ENCODE measurements at places on chromosomes 1 and 21.

DNA sequence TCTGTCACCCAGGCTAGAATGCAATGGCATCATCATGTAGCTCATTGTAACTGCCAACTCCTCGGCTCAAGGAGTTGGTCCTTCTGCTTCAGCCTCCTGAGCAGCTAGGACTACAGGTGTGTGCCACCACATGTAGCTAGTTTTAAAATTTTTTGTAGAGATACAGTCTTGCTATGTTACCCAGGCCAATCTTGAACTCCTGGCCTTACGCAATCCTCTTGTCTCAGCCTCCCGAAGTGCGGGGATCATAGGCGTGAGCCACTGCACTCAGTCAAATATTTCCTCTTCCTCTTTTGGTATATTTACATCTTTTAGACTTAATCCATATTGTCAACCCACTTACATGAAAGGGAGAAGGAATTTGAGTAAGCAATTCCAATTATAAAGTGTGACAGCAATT lies 121.1 kb downstream of the EVI5 start:
- DNase-seq = no peak

- DNase-seq = no peak
Observed at GRCh38 chr1:160605792-160606479, 26.6 kb upstream of the CD84 start.

DNA sequence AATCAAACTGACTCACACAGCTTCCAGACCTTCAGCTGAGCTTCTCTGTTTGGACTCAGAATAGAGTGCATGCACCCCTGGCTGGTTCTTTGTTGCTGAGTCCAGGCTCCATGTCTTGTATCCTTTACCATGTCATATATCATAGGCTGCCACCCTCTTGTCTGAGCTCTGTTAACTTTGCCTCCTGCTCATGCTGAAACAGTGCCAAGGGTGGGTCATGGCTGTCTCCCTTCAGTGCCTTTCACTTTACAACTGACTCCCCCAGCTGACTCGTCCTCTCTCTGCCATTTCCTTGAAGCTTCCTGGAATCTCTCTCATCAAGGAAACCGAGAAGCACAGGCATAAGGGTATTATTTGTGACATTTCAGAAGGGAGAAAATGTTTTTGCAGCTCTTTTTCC lies 885.3 kb downstream of the TTLL7 start:
- DNase-seq = no peak

DNA sequence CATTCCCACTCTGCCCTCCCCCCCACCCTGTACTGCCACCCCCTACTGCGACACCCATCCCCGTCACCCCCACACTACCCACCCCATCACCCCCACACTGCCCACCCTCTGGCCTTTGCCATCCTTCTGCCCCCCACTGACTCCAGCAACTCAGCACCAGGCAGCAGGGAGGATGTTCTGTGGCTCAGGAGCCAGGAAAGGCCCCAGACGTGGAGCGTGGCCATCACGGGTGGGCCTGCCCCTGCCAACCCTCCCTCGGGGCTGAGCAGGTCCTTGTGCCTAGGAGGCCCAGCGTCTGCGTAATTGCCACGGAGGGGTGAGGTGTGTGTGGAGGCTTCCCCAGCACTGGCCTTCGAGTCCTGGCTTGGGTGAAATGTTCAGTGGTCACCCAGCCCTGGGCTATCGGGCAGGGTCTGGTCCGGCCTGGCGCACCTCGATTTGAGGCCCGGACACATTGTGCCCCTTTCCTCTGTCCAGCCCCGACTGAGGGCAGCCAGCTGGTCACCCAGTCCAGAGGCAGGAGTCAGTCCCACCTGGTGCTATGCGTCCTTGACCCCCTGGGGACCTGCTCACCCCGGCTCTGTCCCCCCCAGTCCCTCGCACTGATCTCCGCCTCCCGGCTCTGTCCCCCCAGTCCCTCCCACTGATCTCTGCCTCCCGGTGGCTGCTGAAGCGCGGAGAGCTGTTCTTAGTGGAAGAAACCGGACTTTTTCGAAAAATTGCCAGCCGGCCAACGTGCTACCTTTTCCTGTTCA lies 23.0 kb downstream of the ARHGEF16 start:
- DNase-seq = no peak

- no peak for DNase-seq
Observed at GRCh38 chr1:97634758-97635157, 286.1 kb downstream of the DPYD start.

- DNase-seq = no peak
Observed at GRCh38 chr1:43388613-43389012, 987 bp downstream of the MED8 start.

GRCh38 chr1:39490596-39491145 lies 765 bp upstream of the BMP8A start:
- DNase-seq = no peak

DNA sequence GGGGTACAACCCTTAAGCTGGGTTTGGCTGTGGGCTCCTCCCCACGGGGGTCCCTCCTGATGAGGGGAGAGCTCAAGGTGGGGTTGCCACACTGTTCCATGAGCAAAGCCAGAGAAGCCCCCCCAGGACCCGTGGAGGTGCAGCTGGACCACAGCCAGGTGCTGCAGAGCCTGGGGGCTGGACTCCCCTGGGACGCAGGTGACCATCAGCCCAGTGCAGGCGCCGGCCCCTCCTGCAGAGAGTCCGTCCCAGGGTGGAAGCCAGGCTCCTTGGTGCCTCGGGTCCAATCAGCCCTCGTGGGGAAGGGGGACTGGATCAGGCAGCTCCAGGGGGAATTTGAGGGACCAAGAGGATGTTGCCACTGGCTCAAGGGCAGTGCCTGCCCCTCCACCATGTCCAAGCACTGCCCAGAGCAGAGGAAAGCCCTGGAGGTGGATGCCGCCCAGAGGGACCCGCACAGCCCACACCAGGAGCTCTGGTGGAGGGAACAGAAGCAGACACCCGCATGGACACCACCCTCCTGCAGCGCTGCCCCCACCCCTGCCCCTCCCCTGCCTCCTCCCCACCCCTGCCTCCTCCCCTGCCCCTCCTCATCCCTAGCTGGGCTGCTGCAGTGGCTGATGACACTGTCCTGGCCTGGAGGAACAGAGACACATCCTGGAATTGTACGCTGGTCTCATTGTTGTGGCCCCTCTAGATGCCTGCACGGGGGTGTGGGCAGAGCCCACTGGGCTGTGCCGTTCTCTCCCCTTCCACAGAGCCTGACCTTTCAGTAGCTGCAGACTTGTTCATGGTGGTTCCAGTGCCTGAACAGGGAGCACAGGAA lies 30.8 kb upstream of the COL18A1 start:
- no peak for DNase-seq

DNA sequence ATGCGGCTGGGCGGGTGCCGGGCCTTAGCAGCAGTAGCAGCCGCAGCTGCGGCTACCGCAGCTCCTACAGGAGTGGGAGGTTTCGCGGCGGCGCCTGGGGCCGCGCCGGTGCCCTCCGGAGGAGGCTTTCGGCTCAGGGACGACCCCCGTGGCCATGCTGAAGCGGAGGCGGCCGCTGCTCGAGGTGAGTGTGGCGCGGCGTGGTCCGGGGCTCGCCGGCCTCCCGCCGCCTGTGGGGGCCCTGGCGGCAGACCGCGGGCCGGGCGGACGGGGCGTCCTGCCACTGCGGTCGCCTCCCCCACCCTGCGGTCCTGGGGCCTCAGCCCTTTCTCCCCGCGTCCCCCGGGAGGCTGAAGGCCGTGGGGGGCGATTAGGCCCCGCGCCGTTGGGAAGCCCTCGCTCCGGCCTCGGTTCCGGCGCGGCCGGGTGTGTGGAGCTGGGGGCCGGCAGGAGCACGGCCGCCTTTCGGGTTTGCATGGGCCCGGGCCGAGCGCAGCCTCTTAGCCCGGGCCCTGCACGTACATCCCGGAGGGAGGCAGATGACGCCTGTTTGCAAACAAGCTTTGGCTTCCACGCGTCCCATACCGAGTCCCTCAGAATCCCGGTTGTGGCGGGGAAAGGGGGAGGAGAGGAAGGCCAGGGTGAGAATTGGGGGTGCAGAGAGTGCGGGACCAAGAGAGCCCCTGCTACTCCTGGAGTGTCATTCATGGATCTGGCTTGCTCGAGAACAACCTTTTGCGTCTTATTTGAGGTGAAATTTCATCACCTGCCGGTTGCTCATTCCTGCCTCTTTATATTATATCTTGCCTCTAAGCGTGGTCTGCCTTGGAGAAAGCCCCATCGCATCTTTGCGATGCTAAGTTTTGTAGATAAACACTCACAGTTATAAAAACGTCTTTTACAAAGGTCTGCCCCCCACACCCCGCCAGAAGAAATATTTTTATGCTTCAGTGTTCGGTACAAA lies 613 bp downstream of the ZFYVE9 start:
- DNase-seq = no peak

DNA sequence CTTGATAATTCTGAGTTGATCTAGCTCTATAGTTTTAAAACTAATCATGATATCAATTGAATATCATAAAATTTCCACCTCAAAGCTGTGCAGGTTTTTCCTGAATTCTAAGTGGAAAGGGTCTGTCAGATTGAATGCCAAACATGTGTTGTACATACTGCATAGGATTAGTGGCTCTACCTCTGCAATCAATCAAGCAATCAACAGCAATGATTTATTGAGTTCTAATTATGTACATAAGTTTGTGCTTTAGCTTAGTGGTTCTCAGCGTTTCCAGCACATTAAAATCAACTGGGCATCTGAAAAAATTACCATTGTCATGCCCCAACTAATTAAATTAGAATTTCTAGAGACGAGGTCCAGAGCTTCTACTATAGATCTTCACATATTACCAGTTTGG lies 251.5 kb downstream of the BACH1 start:
- no peak for DNase-seq

DNA sequence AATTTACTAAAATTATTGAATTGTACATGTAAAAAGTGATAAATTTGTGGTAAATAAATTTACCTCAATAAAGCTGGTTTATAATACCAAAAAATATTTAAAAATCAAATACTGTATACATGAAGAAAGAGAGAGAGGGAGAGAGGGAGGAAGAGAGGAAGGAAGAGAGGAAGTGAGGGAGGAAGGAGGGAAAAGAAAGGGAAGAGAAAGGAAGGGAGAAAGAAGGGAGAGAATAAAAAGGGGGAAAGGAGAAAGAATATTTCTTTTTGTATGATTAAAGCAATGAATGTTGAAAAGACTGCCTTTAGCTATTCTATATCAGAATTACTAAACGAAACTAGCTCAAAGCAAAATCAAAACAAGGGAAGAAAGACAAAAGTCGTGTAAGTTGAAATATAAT lies 150.0 kb downstream of the LRIG2 start:
- DNase-seq = no peak

- DNase-seq = no peak
Observed at GRCh38 chr1:50610563-50610962, 187.3 kb upstream of the DMRTA2 start.

DNA sequence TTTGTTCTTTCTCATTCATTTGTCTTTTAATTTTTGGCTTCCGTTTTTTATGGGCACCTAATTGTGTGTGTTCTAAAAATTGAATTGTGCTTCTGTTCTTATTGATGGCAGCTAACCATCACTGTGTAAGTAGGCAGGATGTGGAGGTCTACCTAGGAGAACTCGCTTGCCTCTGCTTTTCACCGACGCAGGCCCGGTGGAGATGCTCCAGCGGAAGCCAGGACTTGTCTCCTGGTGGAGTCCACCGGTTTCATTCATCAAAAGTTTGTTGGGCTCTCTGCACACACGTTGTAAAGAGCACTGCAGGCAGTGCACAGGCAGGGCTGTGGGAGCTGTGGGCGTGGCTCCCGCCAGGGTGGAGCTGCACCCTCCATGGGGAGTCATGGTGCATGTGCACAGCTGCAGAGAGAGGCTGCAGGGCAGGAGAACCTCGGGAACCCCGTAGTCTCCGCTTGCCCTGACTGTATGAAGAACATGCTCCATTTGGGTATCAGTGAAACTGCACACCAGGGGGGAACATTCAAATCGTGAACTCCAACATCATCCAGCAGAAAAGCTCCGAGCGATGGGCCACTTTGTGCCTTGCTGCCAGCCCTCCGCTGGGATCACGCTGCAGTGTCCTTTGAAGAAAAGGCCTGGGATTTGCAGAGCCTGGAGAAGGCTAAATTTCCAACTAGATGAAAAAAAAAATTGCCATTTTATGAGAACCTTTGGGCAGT lies 6.0 kb upstream of the C1orf174 start:
- DNase-seq = no peak

- DNase-seq = no peak
Observed at GRCh38 chr1:206472024-206472423, 1.7 kb downstream of the IKBKE start.

DNA sequence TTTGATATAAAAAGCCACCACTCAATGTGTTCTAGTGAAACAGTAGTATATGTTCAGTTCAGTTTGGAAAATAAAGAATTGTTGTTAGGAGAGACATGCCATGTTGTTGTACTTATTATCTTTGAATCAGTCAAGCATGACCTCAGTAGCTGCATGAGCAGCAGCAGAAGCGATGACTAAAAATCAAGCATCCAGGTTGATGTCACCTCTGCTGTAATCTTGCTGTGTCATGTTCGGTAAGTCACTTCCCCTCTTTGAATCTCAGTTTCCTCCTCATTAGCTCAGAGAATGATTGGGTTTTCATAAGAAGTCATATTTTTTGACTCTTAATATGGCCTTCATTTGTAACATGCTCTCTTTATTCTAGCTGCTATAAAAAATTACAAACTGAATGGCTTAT lies 428.4 kb upstream of the B3GALT2 start:
- no peak for DNase-seq

GRCh38 chr1:108816049-108816893 lies 40.6 kb downstream of the AKNAD1 start:
- DNase-seq = no peak

DNA sequence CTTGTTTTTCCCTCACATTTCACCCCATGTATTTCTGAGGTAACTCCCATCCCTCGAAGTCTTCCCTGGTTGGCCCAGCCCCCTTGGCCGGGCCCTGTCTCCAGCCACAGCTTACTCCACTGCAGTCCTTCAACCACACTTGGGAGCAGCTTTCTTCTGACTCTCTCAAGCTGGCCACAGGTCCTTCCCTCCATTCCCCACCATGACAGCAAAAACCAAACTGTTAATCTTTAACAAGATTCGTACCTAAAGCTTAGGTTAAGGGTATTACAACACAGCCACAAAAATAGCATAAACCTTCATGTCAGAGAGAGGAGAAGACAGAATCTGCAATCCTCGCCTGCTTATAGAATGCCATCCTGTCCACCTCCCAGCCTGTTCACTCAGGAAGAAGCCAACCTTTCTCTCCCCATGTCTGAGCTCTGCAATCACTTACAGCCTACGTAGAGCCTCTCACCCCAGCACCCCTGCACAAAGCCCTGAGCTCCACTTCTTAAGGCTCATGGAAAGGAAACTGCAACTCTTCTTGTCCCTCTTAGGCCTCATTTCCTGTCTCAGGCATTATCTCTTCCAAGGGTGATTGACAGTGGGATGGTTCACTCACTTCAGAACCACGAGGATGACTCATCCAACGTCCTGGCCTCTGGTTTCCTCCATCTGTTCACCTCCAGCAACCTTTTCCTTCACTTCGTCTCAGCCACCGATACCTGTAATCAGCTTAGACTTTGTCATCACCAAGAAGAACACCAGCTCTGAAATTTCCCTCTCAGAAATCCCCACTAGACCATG lies 72.8 kb downstream of the CD2 start:
- DNase-seq = peak; percentile 87

- peak; percentile 76 for DNase-seq
Observed at GRCh38 chr1:228464487-228464983, 22.6 kb upstream of the RNF187 start.

GRCh38 chr1:235708390-235708962 lies 58.9 kb upstream of the GNG4 start:
- peak; percentile 13 for DNase-seq

Data from GM12864 (cell line).